PC-3 (cell line): ENCODE measurements at places on chromosomes 16 and 17. TPM values are rescaled to one million over a fixed set of nuclear protein-coding genes. Genes with fewer than 3 reads are reported as not detected.

Gene QPRT
- 0.22 and 1.3 TPM in 2 replicates for total RNA-seq

Gene CRISPLD2
- total RNA-seq = 2.8 and 3.2 TPM in 2 replicates

Gene METTL23
- total RNA-seq = 48.1 and 58.7 TPM in 2 replicates

Gene TBC1D3E
- total RNA-seq = not detected in 2 replicates

Gene MATCAP1
- total RNA-seq = 22.6 and 29.6 TPM in 2 replicates

Gene ITGAX
- not detected in 2 replicates for total RNA-seq

Gene CACNG1
- total RNA-seq = not detected in 2 replicates

Gene SRCIN1
- total RNA-seq = 1.8 and 2.6 TPM in 2 replicates

Gene TNFRSF17
- not detected in 2 replicates for total RNA-seq

Gene WFIKKN2
- not detected in 2 replicates for total RNA-seq

Gene LGALS9B
- not detected in 2 replicates for total RNA-seq

Gene ZNF423
- not detected in 2 replicates for total RNA-seq

Gene KRT34
- 2.9 and 5.1 TPM in 2 replicates for total RNA-seq

Gene HEXIM2
- total RNA-seq = 19.9 and 30.5 TPM in 2 replicates

Gene RUSF1
- total RNA-seq = 39.9 and 44.3 TPM in 2 replicates

Gene AATK
- total RNA-seq = 1.1 and 1.7 TPM in 2 replicates

Gene C16orf92
- not detected in 2 replicates for total RNA-seq

Gene GDPD3
- 2.2 and 3.4 TPM in 2 replicates for total RNA-seq

Gene SPATA20
- total RNA-seq = 104 and 115 TPM in 2 replicates

Gene ITGAL
- not detected in 2 replicates for total RNA-seq

Gene KRT33A
- total RNA-seq = not detected in 2 replicates

Gene CYB561
- 125 and 145 TPM in 2 replicates for total RNA-seq

Gene CCL8
- total RNA-seq = not detected in 2 replicates

Gene FAM20A
- 0.11 and 0.17 TPM in 2 replicates for total RNA-seq

Gene GFAP
- 0.29 and 0.46 TPM in 2 replicates for total RNA-seq

Gene PCGF2
- total RNA-seq = 14.1 and 15.8 TPM in 2 replicates

Gene TAT
- not detected in 2 replicates for total RNA-seq
